ENCODE measurements at places on chromosomes 2 and 18.

DNA sequence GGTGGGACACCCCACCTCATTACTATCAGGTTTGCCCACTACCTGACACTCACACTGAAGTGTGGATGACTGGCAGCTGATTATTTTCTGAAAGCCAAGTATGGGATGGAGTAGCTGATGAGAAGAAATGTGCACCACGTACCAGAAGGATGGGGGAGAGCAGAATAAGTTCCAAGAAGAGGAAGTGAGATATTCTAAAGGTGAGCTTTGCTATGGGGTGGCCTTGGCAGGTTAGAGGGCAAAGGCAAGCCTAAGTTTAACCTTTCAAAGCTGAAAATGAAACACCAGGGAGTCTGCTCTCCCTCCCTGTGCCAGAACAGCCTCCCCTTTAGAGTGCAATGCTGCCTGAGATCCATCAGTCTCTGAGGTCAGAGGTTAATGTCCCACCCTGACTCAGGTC is 196.1 kb upstream of the OSR1 start:
- no peak for DNase-seq

- DNase-seq = no peak
Measured at GRCh38 chr2:148000095-148000494, 20.4 kb downstream of the ORC4 start.

- DNase-seq = no peak
Measured at GRCh38 chr2:238922435-238922834, 74.5 kb downstream of the TWIST2 start.

GRCh38 chr2:46387886-46388515 is 90.8 kb downstream of the EPAS1 start:
- no peak for DNase-seq

GRCh38 chr2:111118981-111119821 is 1.5 kb upstream of the BCL2L11 start:
- DNase-seq = no peak

- DNase-seq = no peak
Measured at GRCh38 chr2:8378016-8378810, 303.6 kb upstream of the ID2 start.

DNA sequence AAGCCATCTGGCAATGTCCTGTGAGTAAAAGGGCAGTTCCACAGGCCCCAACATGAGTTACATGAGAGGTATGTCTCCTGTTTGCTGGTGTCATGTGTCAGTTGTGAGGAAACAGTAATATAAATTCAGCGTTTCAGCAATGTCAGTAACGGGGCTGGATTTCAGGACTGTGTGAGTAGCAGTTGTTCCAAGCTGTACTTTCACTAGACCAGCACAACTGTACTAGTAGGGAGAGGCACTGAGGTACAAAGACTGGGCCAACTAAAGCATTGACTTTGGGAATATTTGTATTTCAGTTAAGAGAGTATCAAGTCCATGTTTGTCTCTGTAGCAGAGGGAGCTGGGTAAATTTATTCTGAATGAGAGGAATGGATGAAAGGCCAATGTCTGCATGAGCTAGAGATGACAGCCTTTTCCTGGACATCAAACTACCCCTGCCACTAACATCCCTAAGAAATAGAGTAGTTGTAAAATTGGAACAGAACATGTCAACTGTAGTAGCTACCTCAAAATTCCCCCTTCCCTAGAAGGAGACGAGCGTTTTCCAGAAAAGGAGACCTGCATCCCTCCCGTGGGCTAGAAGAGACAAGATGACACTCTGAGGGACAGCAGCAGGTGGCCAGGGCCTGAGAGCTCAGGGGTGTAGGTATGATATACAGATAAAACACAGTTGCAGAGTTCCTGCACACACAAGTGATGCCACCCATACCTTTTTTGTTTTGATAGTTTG is 24.4 kb downstream of the EIF4E2 start:
- no peak for DNase-seq

DNA sequence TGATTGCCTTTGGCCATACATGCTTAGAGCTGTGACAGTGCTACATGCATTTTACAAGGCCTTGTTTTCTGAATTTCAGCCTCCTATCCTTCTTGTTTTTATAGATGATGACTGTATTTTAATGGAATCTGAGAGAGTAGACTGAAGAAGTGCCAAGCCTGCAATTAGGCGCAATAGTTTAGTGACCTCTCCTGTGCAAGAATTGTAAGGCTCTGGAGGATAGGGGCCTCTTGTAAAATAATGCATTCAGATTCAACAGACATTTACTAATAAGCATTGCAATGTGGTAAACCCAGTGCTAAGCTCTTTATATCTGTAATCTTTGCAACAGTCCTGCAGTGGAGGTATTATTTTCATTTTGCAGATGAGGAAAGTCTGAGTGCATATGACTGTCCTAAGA is 105.5 kb downstream of the TDRD15 start:
- no peak for DNase-seq

DNA sequence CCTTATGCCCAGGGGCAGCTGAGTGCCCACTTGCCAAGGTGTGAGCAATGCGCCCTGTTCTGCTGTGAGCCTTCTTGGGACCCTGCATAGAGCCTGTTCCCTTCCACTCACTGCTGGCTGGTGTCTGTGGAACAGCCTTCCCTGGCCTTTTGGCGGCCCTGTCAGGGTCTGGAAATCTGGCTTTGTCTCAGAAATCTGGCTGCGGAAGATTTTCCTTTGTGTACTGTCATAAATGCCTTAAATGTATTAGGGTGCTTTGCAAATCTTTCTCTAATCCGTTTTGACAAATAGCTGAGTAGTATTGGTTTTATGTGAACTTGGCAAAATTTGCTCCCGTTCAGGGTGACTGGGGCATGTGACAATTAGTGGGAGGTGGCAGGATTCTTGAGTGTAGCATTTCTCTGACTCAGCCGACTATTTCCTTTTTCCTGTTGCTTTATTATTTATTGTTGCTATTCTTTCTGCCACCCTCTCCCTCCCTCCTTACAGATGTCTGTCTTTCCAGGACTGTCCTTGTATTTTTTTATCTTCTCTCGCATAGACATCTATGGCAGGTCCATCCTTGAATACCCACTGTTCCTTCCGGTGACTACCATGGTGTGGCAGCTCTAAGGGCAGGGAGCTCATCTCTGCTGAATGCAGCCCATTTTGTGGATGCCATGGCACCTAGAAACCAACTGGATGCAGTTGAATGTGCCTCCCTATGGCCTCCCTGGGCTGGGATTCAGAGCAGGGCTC is 41.8 kb downstream of the LDLRAD4 start:
- no peak for DNase-seq

DNA sequence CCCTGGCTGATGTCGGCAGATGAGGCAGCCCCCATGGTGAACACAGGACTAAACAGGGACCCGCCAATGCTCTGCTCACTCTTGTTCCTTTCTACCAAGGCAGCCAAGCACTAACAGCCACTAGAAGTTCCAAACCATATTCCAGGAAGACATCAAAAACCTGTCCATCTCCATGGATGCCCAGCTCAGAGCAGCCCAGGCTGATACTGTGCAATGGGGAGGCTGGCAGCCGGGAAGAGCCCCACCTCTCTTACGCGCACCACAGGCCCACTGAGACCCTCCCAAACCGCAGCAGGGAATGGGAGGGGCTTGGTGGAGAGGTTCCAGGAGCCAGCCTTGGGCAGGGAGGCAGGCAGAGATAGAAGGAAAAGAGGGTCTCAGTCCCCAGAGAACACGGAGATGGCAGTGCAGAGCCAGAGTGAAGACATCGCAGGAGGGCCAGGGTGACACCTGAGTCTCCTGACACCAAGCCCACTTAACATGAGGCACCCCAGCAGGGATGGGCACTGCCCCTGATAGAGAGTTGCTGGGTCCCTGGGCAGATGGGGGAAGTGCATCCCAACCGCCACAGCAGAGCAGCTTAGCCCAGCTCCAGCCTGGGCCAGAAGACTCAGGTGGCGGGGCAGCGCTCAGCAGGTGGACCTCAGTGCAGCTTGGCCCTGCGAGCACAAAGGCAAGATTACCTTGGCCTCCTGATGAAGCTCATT is 3.4 kb downstream of the HS6ST1 start:
- DNase-seq = no peak

GRCh38 chr2:101821828-101822458 is 124.4 kb downstream of the MAP4K4 start:
- DNase-seq = no peak

DNA sequence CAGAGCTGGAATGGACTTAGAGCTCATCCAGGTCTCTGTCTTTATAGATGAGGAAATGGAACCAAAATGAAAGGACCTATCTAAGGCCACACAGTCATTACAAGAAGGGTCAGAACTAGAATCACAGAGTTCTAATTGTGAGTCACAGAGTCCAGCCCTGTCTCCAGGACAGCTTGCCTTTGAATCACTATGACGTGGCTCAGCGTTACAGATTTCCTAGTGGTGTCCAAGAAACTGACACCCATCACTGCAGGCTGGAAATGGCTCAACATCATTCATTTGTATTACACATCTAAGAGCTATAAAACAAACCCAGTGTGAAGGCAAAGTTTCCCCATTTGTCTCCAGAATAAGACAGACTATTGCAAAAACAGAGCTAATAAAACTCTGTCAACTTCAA is 164.3 kb upstream of the SIX2 start:
- no peak for DNase-seq

GRCh38 chr2:20348542-20348941 is 2.1 kb downstream of the PUM2 start:
- no peak for DNase-seq

DNA sequence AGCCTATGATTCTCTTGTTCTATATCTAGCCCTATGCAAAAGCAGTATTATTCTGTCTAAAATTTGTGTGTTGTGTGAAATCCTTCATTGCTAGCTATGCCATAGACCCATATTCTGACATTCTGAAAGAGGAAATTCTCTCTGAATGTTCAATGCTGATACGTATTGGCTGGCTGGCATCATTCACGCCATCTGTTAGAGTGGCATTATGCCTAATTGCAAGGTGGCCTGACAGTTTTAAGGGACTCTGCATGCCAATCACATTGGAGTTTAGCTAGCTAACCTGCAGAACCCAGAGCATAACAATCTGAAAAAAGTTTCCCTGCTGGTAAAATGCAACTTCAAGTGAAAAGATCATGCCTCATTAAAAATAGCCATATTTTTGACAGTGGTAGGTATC is 316.0 kb downstream of the SOX11 start:
- no peak for DNase-seq

DNA sequence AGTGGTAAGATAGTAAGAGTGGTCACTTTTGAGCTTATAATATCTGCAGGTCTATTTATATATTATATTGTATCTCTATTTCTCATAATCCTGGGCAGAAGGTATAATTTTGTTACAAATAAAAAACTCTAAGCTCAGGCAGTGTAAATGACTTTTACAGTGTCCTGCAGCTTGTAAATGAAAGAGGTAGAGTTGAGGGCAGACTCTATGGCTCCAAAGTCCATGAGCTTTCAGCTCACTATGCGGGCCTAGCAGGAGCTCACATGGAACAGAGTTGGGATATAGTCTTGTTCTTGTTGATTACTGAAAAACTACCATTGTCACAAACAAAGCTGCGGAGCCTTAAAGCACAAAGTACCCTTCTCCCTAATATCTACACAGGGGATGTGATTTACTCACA is 361.4 kb downstream of the LNPK start:
- DNase-seq = no peak

- DNase-seq = no peak
Measured at GRCh38 chr2:202861987-202862386, 9.6 kb downstream of the ICA1L start.

GRCh38 chr18:49894517-49895226 is 81.3 kb upstream of the ACAA2 start:
- DNase-seq = no peak

GRCh38 chr2:219744600-219744999 is 117.2 kb downstream of the SLC4A3 start:
- no peak for DNase-seq

- no peak for DNase-seq
Measured at GRCh38 chr2:147621656-147622197, 223.1 kb upstream of the ACVR2A start.

GRCh38 chr2:173862612-173863217 is 102.5 kb downstream of the SP3 start:
- DNase-seq = no peak

GRCh38 chr18:26002375-26002910 is 88.0 kb downstream of the SS18 start:
- DNase-seq = no peak

DNA sequence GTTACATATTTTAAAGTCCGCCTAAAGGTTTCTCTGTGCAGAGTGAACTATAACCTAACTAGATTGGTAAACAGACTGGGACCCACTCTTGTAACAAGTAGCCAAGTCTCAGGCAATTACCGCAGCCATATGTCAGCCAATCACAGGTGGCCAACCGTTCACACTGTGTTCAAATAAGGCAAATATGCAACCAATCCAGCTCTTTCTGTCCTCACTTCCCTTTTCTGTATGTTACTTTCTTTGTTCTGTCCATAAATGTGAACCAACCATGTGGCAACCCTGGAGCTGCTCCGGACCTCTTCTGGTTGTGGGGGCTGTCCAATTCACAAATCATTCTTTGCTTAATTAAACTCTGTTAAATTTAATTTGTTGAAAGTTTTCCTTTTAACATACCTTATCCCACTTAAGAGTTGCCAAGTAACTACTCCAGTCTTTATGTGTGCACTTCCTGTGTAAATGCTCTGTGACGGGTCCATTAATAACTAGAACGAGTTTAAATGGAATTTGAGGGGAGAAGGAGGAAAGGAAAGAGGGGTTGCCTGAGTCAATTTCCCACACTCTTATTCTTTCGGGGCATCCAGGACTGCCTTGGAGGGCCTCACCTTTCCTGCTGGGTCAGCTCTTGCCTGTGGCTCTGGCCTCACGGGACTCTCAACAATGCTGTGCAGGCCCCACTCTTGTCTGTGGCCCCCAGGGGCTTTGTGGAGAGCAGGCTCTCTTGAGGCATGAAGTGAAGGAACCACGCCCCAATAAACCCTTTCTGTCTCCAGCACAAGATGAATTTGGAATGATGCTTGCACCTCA is 6.6 kb upstream of the RPL37A start:
- no peak for DNase-seq

DNA sequence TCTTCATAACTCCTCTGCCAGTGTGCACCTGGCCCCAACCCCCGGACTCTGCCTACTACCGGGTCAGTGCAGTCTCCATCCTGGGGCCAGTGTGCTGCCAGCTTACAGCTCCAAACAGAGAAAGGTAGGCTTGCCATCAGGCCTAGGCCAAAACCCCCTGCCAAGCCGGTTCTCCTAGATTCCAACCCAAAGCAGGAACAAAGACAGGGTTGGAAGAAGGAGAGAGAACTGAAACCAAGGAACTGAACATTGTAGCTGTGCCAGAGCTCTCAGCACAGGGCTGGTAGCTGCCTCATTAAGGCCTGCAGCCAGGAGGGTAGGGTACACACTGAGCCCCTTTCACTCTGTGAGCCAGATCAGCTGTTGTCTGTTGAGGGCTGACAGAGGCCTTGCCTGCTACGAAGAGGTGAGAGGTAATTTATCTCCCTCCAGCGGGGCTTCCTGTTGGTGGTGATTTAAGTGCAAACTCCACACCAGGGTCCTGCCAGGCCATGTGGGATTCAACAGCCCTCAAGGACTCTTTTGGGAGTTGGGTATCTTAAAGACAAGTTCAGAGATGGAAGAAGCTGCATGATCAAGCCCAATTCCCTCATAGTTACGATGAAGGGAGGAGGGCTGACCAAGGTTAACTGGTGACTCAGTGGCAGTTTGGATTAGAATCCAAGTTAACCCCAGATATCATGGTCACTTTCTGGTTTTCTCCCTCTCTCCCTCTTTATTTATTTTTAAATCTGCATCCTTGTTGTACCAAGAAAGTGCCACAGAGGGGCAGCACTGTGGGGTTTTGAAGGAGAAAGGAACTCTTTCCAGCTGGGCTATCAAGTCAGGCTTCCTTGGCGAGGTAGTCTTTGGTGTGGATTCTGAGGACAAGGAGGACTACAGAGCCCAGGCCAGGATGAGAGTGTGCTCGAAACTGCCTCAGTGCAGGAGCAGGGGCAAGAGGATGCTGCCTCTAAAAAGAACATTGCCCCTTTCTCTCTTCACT is 48.1 kb downstream of the CYRIA start:
- DNase-seq = no peak
